ENCODE measurements at places on chromosomes 11 and 22.

DNA sequence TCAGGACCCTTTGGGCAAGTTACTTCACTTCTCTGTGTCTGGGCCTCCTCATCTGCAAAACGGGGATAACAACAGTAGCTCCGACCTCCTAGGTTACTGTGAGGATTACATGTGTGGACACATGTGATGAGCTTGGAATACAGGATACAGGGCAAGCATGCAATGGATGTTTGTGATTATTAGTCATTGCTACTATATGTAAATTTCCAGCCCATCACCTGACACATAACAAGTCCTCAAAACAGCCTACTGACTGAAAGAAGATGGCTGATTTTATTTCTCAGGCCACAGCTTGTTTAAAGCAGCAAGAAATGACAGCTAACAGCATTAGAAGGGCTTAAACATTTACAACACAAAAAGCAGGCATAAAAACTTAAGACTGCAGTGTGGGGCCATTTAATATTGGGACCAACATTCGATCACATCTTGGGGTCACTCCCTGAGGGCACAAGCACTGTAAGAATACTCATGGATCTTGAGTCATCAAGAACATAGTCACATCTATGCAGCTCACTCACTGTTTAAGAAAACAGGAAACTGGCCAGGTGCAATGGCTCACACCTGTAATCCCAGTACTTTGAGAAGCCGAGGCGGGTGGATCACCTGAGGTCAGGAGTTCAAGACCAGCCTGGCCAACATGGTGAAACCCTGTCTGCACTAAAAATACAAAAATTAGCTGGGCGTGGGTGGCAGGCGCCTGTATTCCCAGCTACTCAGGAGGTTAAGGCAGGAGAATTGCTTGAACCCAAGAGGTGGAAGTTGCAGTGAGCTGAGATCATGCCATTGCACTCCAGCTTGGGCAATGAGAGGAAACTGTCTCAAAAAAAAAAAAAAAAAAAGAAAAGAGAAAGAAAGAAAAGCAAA is 49.5 kb downstream of the ABTB2 start:
- DNase-seq: no peak

DNA sequence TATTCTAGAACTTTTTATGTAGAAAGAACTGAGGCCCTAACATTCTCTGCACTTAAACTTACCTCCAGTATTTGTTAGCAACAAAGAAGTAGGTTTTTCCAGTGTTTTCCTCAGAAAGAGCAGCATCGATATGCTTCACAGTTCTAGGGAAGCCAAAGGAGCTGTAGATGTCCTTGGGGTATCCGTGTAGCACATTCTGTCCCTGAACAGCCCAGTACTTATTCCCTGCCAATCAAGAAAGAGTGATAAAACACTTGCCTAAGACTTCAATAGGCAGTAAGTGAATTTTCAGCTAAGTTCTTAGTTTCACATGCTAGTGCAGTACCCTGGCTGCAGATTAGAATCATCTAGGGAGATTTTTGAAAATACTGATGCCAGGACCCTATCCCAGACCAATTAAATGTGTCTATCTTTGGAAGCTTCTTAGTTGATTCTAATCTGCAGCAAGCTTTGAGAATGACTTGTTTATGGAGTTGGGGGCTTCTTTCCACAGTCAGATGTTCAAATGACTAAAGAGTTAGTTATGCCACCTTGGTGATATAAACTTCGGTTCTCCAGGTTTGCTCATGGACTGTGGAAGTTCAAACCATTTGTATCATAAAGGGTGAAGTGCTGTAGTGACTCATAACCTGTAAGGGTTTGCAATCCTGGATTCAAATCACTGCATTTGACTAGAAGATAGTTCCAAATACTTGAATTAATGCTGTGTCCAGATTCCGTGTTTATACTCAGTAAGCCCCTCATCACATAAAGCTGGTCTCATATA is 6.5 kb downstream of the MMP1 start:
- DNase-seq: no peak

GRCh38 chr11:72336163-72336562 is 92.2 kb upstream of the PHOX2A start:
- DNase-seq: no peak

GRCh38 chr11:19557720-19558140 is 154.9 kb upstream of the NAV2 start:
- DNase-seq: peak; percentile 6

- no peak for DNase-seq
Observed at GRCh38 chr11:108019870-108020540, 11.3 kb downstream of the CUL5 start.

DNA sequence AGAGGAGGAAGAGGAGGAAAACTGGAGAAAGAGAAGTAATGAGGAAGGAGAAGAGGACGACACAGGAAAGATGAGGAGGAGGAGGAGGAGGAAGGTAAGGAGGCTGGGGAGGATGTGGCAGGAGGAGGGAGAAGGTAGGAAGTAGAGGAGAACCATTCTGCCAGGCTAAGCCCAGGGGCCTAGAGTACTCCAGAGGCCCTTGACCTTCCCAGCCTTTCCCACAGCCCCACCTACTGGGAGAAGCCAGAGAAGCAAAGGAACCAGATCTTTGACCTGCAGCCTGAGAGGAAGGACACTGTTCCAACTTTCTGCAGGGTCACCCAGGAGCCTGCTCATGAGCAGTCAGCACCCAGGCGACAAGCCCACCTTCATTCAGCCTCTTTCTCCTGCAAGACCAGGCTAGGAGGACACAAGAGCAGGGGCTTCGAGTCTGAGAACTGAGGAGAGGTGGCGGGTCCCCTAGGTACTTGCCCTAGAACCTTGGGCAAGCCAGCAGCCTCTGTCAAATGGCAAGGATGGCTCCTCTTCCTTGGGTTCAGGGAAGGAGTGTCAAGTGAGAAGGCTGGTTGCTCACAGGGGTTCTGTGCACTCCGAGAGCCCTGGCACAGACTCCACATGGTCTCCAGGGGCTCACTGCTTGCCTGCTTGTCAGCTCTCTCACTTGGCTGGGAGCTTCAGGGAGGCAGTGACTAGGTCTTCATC is 27.9 kb upstream of the OAF start:
- DNase-seq: no peak

DNA sequence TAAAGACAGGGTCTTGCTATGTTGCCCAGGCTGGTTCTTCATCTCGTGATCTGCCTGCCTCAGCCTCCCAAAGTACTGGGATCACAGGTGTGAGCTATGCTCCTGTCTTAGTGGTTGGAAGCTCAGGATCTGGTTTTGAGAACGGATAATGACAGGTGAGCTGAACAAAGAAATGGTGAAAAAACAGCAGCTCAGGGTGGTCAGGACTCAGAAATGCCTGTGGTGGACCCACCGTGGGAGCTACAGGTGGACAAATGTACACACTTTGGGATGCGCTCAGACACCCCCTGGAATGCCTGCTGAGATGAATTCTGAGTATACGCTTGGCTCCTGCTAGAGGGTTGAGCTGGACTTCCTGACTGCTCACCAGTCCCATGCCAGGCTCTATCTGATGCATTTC is 9.5 kb downstream of the RFPL1 start:
- no peak for DNase-seq

- DNase-seq: no peak
Observed at GRCh38 chr11:117219995-117220394, 11.9 kb downstream of the PCSK7 start.

- peak; percentile 93 for DNase-seq
Observed at GRCh38 chr11:14578541-14578956, 58.4 kb upstream of the PSMA1 start.

- no peak for DNase-seq
Observed at GRCh38 chr11:33162831-33163230, 1.6 kb upstream of the CSTF3 start.

GRCh38 chr11:10473371-10473770 is 18.3 kb downstream of the AMPD3 start:
- DNase-seq: no peak

- no peak for DNase-seq
Observed at GRCh38 chr11:61279934-61280659, 15.0 kb downstream of the VWCE start.

- no peak for DNase-seq
Observed at GRCh38 chr11:111310723-111311122, 12.4 kb downstream of the POU2AF3 start.

DNA sequence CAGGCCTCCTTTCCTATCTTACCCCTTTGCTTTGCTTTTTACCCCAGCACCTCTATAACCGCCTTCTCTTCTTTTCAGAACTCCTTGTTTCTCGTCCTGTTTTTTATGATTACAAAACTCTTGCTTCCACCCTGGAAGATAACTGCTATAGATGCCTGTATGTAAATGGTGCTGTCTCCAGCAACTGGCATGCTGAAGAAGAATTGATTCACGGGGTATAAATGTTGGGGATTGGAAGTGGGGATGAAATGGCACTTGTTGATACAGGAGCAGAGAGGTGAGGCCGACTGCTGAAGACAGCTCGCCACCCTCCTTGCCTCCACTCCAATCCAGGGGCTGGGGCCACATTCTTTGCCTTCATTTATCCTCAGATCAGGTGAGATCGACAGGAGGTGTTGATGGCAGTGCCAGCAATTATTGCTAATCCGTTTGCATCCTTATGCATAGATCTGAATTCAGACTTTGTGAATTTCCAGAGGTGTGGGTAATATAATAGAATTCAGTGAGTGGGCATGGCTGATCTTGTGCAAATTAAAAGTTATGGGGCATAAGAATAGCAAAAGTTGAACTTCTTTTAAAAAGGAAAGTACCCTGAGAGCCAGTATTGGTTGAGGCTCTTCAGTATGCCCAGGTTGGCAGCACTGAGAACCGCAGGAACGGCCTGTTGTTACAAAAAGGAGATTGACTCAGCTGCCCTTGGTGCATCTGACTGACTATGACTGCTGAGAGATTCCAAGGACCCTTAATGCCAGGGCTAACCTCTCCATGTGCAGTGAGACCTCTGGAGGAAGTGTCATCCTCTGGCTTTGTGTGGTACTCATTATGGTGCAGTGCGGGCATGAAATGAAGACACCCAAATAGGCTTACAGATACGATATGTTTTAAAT is 5.3 kb downstream of the NEAT1 start:
- DNase-seq: no peak

GRCh38 chr11:121063728-121064127 is 37.3 kb upstream of the TECTA start:
- DNase-seq: no peak

DNA sequence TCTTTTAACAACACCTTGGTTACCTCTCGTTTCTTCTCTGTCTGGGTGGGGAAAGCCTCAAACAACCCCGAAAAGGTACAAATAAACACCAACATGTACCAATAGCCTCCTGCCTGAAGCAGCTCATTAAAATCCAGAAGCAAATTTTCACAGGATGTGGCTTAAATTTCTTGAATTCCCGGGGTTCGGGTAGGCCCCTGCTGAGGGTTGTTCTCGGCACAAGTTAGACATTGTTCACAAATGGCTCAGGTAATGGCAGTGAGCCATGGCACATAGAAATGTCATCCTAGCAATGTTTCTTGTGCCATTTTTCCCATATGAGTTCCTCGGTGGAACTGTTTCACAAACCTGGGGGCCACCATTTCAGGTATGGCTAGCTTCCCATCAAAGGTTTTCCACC is 19.7 kb upstream of the GLYATL1 start:
- DNase-seq: no peak

DNA sequence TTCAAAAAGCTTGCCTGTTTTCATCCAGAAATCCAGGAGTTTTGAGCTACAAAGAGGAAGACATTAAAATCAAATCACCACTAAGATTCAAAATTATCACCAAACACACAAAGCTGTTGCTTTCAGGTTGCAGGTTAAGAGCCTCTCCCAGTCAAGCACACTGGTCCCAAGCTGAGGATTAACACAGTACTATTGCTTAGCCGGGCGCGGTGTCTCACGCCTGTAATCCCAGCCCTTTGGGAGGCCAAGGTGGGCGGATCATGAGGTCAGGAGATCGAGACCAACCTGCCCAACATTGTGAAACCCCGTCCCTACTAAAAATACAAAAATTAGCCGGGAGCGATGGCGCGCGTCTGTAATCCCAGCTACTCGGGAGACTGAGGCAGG is 1165.1 kb downstream of the LRRC4C start:
- no peak for DNase-seq

GRCh38 chr22:25742918-25743708 is 1.1 kb downstream of the MYO18B start:
- DNase-seq: no peak

GRCh38 chr11:117180020-117180419 is 1.5 kb downstream of the SIDT2 start:
- DNase-seq: no peak

DNA sequence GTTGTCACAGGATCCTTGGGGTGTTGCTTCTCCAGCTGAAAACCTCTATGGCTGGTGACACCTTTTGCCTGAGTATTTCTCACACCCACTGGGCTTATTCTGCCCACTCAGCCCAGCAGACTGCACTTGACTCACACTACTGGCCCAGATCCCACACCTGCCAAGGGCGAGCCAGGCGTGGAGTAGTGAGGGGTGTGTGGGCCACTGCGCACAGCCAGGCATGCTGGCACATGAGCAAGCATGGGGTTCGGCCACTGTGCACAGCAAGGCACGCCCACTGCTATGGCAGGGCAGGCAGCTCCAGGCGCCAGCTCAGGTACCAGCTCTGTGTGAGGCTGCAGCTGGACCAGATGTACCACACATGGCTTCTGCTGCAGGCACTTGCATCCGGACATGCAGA is 116.5 kb upstream of the MTNR1B start:
- DNase-seq: no peak

DNA sequence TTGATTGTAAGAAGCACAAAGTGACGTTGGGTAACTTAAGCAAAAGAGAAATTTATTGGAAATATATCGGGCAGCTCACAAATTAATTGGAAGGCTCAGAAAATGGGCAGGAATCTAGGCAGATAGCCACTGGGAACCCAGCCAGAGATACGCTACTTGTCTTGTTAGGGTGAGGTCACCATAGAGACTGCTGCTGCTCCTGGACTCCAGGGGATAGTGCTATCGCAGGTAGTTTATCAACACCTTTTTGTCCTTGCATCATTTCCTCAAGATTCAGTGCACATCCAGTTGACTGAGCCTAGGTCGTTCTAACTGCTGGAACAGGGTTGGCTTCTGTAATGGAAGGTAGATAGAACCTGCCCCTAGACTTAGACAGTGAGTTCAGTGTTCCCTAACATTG is 19.6 kb downstream of the AMOTL1 start:
- no peak for DNase-seq

- DNase-seq: no peak
Observed at GRCh38 chr11:95100191-95100648, 10.6 kb downstream of the ENDOD1 start.

- DNase-seq: no peak
Observed at GRCh38 chr22:40665312-40665711, 14.0 kb upstream of the MCHR1 start.

DNA sequence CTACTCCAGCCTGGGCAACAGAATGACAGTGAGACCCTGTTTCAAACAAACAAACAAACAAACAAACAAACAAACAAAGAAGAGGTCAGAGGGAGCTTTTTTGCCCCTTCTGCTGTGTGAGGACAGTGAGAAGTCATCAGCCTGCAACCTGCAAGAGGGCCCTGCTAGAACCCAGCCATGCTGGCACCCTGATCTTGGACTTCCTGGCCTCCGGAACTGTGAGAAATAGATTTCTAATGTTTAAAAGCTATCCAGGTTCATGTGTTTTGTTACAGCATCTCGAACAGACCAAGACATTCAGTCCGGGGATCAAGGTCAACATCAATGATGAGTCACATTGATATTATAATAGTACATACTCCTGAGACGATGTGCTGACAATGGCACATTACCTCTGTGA is 41.4 kb upstream of the GRAMD1B start:
- no peak for DNase-seq

All from hematopoietic multipotent progenitor cell (in vitro differentiated cells).